ENCODE measurements at places on chromosomes 5 and 9.

DNA sequence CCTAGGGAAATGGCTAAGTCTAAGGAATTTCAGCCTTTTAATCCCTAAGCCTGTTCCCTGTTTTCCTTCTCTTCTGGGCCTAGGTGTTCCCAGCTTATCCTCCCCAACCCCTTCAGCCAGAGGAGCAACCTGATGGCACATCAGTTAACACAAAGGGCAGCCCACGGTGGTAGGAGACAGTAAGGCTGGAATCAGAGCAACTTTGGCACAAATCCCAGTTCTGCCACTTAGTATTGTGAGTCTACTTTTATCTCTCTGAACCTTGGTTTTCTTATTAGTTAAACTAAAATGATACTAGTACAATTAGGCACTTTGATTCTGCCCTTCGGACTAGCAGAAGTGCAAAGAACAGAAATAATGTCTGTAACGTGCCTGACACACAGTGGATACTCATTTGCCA lies 246.8 kb downstream of the SAXO1 start:
- no peak for DNase-seq

GRCh38 chr5:120655828-120656435 lies 191.8 kb downstream of the PRR16 start:
- DNase-seq, result no peak

- DNase-seq, result no peak
Observed at GRCh38 chr9:89797937-89798455, 193.2 kb downstream of the GADD45G start.

GRCh38 chr5:1176473-1177391 lies 24.7 kb upstream of the SLC6A19 start:
- no peak for DNase-seq

DNA sequence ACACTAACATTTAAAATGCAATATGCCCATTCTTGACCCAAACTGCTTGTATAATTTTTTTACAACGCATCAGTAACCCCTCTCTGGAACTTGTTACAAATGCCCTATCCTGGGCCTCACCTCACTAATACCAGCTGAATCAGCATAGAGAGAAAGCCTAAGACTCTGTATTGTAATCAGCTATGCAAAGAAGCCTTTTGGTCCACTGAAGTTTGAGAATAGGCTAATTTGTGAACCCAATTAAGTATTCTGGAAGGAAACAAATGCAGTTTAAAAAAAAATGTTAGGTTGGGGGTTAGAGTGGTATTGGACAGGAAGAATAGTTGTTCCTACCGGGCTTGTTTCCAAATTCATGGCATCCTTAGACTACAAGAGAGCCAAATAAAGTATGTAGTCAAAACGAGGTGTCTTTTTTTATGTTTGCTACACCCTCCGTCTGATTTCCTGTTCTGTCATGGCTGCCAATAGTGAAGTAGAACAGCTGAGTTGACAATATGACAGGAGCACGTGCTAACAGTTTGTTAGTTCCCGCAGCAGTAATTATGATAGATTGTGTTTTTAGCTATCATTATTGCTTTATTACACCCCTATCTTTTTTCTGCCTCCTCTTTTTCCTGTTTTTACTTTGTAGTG lies 1048.7 kb upstream of the NUDT12 start:
- no peak for DNase-seq

DNA sequence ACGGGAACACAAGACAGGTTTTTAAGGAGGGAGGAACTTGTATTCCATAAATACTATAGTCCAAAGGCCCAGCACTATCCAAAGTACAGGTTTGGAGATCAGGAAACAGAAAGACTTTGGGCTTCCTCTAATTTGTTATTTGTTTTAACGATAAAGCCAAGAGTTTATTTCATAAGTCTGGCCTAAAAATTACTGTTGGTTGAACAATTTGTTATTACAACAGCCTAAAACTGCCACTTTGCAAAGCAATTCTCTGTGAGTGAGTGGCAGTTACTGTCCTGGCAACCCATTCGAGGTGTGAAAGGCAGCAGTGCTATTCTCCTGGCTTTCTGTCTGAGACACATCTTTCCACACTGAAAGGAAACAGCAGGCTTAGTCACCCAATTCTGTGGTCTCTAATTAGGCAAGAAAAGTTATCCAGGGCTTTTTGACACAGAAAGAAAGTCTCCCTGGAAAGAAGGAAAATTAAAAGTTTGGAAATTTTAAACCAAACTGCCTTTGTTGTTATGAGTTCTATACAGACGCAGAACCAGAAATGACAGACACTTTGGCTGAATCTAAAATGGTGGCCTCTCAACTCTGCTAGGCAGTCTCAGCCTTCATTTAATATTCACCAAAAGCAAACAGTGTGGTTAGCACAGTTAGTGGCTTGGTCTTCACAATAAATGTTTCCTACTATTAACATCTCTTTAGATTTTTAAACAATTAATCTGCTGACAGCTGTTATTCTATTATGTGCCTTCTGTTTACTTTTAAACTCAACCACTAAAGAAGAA lies 33.9 kb downstream of the PSMB7 start:
- DNase-seq, result no peak

DNA sequence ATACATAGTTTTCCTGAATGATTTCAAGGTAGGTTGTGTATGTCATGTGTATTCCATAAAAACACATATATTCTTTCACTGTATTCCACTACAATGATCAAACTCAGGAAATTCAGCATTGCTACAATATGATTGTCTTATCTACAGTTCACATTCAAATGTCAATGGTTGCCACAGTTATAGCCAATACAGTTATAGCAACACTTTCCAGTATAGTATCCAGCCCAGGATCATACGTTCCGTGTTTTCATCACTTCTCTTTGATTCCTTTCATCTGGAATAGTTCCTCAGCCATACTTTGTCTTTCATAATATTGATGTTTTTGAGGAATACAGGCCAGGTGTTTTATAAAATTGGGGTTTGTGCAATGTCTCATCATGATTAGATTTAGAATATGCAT lies 9.5 kb downstream of the OR2S2 start:
- no peak for DNase-seq

DNA sequence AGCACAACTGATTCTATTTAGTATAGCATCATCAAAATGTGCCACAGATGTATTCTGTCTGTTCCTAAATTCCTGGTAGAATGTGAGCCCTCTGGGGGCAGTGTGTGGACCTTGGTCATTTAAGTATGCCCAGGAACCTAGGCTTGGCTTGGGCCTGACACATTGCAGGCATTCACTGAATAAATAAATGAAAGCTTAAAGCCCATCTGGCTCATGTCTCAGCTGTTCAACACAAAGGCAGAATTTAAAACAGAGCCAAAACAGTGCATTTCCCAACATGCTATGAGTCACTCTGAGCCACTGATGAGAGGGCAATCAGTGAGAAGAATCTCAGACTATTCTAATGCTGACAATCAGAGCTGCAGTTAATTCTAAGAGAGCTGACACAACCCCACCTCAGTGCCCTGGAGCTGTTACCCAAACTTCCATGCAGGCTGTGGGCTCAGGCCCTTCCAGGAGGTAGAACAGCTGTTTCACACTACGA lies 8.1 kb downstream of the FAM193B start:
- DNase-seq, result no peak

DNA sequence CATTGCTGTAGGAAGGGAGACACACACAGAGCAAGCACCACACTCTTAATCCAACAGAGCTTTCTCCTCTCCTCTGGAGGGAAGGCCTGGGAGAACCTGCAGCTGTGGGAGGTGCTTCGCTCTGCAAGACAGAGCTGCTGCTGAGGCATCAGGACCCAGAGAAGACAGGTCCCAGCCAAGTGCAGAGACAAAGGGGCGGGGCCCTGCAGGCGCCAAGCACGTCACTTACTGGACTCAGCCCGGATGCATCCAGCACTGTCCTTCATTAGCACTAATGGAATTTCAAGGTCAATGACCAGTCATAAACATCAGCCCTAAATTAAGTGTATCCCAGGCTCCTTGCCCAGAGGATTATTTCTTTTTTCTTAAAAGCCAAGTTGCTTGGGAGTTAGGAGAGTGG lies 337.1 kb upstream of the PANK3 start:
- no peak for DNase-seq

DNA sequence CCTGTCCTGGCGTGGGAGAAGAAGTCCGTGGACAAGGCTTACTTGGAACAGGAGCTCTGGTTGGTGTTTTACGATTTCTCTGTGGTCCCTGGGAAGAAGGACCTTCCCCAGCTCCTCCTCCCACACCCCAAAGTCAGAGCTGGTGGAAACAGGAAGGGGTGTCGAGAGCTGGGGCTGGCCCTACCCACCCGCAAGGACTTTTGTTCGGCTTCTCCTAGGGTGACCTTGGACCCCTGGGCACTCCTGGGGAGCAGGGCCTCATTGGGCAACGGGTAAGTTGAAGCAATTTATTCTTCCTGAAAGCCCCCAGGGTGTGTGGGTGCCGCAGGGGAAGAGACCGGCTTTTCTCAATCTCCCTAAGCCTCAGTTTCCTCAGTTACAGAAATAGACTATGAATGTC lies 53.9 kb upstream of the ORM1 start:
- no peak for DNase-seq

DNA sequence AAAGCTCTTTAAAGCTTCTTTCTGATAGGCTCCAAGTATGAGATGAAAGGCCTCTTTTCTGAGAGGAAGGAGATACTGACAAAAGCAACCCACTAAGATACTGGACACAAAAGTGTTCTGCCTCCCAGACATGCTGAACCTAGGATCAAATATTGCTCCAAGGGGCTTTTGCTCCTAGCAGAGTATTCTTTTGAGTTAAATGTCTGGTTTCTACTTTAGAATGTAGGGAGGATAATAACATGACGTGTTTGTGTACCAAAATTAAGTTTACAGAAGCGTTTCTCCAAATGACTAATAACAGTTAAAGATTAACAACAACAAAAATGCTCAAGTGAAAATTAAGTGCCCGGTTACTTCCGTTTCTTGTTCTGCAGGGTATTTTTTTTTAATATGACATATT lies 2293.3 kb upstream of the C9orf72 start:
- DNase-seq, result no peak

DNA sequence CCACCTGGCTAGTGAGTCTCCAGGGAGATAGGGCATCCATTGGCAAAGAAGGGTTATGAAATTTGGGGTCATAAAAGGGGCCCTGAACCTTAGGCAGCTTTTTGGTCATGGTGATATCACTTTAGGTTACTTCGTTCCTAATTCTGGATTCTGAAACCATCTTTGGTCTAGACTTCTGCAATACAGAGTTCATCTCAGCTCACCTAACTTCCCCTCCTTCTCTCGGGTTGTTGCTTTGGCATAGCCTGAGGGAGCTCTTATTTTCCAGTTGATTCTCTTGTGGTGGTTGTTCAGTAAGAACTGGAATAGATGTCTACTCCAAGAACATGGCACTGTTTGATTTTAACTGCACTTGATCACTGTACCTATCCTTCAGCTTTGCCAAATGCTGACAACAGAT lies 148.9 kb upstream of the RUSC2 start:
- DNase-seq, result peak; percentile 16

GRCh38 chr5:107592515-107592914 lies 78.2 kb downstream of the EFNA5 start:
- DNase-seq, result no peak

- DNase-seq, result no peak
Observed at GRCh38 chr5:125377141-125377540, 630.7 kb upstream of the ZNF608 start.

GRCh38 chr9:105475302-105475701 lies 27.5 kb downstream of the FSD1L start:
- DNase-seq, result no peak

DNA sequence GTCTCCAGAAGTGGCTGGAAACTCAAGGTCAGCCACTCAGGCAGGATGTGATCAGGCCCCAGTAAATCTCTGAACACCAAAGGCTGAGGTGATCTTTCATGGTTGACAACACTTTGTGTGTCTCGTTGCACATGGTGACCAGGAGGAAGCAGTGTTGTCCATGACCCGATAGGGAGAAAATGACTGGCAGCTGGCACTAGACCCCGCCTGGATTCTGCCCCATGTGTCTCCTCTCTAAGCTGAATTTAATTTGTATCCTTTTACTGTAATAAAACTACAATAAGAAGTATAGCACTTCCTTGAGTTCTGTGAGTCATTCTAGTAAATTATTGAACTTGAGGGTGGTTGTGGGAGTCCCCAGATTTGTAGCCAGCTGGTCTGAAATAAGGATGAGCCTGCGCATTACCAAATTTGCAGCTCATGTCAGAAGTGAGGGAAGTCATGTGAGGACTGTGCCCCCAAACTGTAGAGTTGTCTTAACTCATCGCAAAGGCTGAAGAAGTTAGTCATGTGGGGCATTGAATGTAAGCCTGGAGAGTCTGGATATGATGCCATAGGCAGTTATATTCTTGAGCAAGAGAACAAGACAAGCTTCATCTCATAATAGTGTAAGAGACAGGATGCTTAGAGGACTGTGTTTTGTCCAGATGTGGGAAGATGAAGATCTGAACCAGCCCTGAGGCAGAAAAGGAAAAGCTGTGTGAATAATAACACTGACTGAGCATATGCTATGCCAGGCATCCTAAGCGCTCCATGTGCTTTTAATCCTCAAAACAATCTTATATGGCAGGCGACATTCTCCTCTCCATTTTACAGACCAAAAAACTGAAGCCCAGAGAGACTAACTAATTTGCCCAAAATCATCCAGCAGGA lies 55.9 kb downstream of the TMEM215 start:
- DNase-seq, result no peak

DNA sequence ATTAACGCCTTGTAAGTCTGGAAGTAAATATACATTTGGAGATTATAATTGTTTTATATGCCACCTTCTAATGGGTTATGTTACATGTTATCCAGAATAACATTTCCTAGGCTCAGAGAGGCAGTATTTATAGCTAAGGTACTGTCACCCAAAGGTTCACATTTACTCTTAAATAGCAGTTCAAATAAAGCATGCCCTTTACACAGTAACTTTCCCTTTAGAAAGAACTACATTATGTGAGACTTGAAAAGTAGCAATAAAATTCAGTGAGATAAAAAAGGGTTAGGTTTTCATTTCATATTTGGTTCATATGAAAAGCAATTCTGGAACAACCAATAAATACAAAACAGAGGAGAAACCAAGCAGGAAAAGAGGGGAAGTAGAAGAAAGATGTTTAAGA lies 35.1 kb downstream of the SKIC3 start:
- DNase-seq, result no peak

GRCh38 chr5:125326150-125326510 lies 579.7 kb upstream of the ZNF608 start:
- no peak for DNase-seq

GRCh38 chr9:101119206-101119819 lies 90.8 kb downstream of the PLPPR1 start:
- DNase-seq, result peak; percentile 35

DNA sequence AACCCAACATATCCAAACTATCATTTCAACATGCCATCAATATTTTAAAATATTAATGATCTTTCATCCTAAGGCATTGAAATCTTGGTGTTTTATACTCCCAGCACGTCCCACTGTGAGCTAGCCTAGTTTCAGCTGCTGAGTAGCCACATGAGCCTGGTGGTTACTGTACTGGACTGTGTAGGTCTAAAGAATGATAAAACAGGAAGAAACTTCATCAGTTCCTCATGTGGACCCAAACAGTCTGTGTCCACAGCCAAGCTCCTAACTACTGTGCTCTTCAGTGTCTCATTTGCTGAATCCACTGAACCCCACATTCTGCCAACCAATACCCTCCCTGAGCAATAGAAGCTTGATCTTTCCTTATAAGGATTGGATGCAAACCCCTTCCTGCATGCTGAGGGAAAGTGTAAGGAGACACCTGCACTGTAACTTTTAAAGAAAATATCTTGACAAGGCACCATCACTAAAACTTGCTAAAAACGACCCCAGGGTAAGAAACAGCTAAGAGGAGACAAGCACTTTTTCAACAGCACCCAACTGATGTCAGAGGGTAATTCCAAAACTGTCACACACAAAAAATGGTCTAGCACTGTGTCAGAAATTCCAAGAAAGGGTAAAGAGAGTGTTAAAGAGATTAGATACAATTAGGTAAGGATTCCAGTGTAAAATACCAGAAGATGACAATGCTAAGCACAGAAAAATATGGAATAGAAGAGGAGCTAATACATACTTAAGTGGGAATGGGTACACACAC lies 126.9 kb downstream of the SPOCK1 start:
- no peak for DNase-seq
